NCI-H1048 (cell line): ENCODE measurements at places on chromosomes 12 and 14.

GRCh38 chr14:103329401-103330347, 4.4 kb upstream of the EIF5 start:
- no peak for DNase-seq

DNA sequence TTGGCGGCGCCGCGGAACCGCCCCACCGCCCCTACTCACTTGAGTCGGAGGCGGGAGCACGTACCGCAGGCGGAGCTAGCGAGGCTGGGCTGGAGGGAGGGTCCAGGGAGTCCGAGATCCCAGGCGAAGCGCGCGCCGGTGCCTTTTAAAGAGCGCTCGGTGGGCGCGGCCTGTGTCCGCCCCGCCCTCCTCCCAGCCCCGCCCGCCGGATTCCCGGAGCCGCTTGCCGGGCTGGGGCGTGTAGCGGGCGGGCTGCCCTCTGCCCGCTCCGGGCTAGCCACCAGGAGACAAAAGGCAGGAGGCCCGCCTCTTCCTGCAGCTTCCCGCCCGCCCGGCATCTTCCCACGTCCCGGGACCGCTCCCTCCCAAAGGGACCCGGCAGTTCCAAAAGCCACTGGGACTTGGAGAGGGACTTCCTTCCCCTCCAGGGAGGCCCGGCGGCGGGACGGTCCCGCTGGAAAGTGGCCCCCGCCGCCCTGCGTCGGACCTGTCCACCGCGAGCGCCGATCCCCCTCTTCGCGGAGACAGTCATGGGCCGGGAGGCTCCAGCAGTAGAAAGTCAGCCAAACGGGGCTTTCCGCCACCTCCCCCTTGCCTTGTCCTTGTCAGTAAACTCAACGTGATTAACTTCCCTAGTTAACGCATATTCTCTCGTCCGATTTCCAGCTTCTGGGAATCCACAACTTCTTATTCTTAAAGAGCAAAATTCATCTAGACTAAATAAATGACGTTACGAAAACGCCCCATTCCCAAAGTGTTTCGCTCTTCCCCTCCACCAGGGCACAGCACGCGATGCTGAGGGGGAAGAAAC, at the start of gene CSRP2:
CSRP2 (minus strand) TSS at position 121 of the 811 bp plus-strand sequence. CDS start 12,759 bp downstream, outside the sequence.
- peak; percentile 60 for DNase-seq

GRCh38 chr14:70254476-70254961, 65.8 kb upstream of the SLC8A3 start:
- DNase-seq = no peak

DNA sequence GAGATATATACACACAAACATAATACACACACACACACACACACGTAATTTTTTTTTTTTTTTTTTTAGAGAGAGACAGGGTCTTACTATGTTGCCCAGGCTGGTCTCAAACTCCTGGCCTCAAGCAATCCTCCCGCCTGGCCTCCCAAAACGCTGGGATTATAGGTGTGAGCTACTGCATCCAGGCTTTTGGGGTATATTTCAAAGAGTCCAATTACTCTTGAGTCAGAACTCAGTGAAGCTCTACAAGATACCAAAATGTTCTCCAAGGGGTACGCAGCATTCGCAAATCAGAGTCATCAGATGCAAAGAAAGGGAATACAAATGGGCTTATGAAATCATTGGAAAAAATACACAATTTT, 54.0 kb downstream of the PHLDA1 start:
- DNase-seq = no peak

GRCh38 chr14:36835128-36835527, 173.5 kb downstream of the PAX9 start:
- DNase-seq = no peak

DNA sequence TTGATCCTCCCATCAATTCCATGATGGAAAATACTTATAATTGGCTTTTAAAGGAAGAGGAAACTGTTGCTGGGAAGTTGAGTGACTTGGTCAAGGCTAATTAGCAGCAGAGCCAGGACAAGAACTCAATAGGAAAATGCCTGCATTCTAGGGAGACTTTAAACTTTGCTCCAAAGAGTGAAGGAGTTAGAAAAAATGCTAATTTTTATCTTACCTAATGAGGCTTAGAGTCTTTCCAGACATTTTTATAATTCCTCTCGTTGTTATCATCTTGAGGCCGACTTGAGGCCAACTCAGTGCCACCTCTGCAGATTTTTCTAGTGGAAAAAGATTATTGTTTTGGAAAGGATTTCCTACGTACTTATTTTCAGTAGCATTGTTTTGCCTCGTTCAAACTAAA, 344.6 kb downstream of the ETNK1 start:
- no peak for DNase-seq

DNA sequence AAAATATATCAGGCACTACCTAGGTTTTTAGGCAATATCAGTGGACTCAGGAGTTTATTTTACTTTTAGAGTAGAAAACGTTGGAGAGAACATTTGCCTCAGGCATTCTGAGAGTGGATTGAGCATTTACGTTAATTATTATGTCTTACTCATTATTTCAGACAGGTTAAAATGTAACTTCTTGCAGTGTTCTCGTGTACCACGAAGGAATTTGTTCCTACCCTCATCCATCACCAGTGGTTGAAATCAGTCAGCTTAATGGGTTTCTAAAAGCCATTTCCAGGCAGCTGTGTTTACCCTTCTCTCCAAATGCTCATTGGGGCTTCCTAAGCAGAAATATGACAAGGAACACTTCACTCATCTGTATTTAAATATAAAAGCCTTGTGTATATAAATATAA, 9.1 kb upstream of the LDHB start:
- DNase-seq = no peak

DNA sequence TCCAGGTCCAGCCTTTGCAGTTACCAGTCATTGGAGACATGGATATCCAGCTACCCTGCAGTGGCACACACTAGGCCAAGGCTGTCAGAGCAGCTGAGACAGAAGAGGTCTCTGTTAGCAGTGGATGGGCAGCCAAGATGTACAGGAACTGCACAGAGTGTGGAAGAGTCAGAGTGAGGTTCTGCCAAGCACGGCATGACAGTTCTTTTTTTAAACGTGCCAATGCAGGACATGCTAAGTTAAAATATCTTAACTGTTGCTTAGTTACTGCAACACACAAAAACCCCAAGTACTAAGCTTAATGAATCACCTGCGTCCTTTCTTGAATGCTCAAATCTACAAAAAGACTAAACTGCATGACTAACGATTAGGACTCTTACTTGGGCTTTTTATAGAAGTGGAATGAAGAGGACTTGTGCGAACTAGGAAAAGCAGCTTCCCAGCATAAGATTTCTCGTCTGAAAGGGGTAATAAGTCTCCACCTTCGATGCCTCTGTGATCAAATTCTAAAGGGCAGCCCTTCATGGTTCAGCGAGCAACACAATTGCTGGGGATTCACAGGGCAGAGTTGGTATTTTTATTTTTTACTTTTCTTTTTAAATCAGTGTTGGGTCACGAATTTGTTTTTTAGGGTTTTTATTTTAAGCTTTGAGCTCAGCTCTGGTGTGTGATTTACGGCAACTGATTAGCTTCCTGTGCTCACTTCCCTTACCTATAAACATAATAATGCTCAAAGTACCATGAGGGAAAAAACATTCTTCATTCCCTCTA, 20.6 kb downstream of the MAPK1IP1L start:
- DNase-seq = no peak

- no peak for DNase-seq
Observed at GRCh38 chr12:75812271-75813018, 219.1 kb downstream of the PHLDA1 start.
